Right kidney (tissue), 9 donors: ENCODE measurements at places on chromosomes 5 and 9.
A peak's percentile ranks its signal among the peaks of the same experiment; 100 is the strongest.

DNA sequence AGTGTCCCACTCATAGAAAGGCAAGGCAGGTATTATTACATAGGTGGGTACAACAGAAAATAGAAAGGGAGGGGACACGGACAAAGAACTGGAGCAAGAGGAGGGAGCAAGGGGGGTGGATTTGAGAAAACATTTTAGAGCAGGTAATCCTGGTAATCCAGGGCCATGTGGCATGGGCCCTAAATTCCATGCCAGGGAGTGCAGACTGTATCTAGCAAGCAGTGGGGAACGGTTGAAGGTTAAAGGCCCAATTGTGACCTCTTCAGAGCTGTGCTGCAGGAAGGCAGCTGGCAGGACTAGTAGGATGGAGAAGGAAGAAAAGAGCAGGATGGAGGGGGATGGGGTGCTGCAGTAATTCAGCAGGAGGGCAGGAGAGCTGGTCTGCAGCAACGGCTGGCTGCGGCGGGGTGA, 75.2 kb downstream of the PDE6A start:
- no peak for DNase-seq

GRCh38 chr5:170882345-170882744, 20.5 kb downstream of the RANBP17 start:
- no peak for DNase-seq

- no peak for DNase-seq
Observed at GRCh38 chr5:176762489-176762888, 47.9 kb upstream of the UNC5A start.

DNA sequence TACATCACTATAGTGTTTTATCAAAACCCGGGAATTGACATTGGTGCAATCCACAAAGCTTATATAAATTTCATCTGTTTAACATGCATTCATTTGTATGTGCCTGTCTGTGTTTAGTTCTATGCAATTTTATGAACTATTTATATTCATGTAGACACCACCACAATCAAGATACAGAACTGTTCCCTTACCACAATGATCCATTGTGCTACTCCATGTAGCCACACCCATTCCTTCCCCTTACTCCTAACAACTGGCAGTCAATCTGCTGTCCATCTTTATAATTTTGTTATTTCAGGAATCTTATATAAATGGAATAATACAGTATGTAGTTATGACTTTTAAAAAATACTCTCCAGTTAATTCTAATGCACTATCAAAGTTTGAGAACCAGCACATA, 389.5 kb downstream of the HTR1A start:
- DNase-seq: no peak

DNA sequence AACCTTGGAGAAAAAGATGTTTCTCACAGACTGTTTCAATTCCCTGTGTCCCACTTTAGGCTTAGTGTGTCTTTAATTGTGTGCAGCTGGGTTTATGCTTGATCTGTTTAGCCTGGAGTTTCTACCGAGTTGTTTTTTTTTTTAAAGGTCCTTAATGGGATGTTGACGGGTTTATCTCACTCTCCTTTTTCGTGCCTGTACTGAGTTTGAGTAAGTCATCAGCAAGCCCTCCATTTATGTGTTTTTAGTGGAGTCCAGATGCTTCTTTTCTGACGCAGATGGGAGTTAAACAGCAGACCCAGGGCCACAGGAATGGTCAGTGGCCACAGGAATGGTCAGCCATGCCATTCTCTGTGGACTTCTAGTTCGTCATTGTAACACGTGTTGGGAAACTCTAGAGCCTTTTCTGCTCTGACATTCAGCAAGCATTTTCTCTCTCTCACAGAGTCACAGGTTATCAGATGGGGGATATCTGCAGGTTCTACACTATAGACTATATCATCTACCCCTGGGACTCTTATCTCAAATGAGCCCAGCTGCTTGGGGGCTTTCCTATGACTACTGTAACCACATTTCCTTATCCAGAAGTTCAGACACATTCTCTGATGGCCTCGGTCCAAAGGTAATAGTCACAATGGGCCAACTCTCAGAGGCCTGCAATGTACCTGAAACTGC, 190.5 kb downstream of the TTLL11 start:
- DNase-seq: peak; percentile 7

DNA sequence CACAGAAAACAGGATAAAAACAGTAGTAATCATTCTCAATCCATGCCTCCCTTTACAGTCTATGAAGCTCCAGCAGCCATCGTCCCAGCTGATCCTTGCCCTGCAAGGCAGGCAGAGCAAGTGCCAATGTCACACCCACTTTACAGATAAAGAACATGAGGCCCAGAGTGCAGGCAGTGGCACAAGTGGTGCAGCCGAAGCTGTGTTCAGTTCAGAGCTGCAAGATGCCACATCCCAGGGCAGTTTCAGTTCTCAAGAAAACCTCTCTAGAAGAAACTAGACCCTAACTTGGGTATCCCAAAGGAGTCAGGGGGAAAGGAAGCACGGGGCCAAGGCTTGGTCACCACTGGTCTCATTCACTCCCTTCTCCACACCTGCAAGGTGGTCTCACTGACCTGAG, 34.6 kb upstream of the CPLX2 start:
- no peak for DNase-seq

GRCh38 chr5:24732184-24732583, 87.4 kb upstream of the CDH10 start:
- no peak for DNase-seq

- no peak for DNase-seq
Observed at GRCh38 chr9:135717410-135717809, 15.4 kb downstream of the KCNT1 start.

DNA sequence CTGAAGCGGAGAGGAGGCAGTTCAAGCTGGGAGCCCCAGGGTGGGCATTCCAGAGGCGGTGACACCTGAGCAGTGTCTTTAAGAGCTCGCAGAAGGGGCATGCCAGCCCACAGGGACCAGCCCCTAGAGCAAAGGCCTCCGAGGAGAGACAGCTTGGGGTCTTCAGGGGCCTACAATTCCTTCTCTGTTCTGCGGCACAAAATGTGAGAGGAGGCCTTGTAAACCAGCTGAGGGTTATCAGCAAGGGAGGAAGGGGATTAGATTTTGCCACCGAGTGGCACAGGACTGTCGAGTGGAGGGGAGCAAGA, 505 bp upstream of the SIGMAR1 start:
- no peak for DNase-seq

DNA sequence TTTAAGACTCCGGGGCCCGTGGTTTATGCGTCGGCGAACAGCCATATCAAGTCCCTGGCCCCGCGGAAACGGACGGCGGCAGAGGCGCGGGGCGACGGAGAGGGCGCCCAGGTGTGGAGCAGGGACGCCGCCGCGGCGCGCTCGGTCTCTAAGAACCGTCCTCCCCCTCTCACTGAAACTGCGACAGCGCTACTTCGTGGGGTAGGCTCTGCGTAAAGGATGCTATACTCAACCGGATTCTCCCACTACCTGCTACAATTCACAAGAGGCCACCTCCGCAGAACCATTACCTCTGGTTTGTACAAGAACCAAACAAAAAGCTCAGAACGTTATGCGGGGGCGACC, 404 bp downstream of the MRNIP start:
- no peak for DNase-seq

DNA sequence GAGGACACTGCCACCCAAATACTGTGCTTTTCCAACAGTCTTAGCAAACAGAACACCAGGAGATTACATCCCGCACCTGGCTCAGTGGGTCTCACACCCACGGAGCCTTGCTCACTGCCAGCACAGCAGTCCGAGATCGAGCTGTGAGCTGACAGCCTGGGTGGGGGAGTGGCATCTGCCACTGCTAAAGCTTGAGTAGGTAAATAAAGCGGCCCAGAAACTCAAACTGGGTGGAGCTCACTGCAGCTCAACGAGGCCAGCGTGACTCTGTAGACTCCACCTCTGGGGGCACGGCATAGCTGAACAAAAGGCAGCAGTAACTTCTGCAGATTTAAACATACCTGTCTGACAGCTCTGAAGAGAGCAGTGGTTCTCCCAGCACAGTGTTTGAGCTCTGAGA, 28.8 kb downstream of the EPB41L4A start:
- DNase-seq: no peak

DNA sequence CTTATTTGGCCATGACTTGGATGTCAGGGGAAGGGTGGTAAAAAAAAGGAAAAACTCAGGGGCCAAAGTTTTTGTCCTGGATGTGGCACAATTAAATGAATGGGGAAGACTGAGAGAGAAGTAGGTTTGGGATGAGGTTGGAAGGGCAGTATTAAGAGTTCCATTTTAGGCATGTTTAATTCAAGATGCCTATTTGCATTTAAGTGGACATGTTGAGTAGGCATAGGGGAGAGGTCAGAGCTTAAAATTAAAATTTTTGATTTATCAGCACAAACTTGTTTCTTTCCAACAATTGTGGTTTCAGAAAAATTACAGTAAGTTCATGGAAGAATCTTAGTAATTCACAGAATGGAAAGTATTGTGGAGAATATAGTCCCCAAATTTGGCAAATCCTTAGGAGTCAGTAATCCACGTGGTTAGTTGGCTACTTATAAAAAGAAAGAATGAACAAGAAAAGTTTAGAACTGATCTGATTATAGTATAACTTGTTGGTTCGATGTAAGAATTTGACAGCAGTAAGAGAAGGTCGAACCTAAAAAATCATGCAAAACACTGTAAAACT, 265.9 kb downstream of the SAXO1 start:
- DNase-seq: no peak

GRCh38 chr5:935510-936084, 42.9 kb downstream of the TRIP13 start:
- DNase-seq: no peak

GRCh38 chr9:133512253-133513213, 12.2 kb downstream of the MYMK start:
- no peak for DNase-seq

- no peak for DNase-seq
Observed at GRCh38 chr9:77807846-77808750, 160.0 kb upstream of the GNA14 start.

GRCh38 chr9:124133727-124134126, 122.2 kb downstream of the LHX2 start:
- DNase-seq: no peak

GRCh38 chr5:43073597-43074546, 33.8 kb upstream of the ANXA2R start:
- no peak for DNase-seq

- peak; percentile 83 for DNase-seq
Observed at GRCh38 chr5:1167728-1168709, 33.4 kb upstream of the SLC6A19 start.

DNA sequence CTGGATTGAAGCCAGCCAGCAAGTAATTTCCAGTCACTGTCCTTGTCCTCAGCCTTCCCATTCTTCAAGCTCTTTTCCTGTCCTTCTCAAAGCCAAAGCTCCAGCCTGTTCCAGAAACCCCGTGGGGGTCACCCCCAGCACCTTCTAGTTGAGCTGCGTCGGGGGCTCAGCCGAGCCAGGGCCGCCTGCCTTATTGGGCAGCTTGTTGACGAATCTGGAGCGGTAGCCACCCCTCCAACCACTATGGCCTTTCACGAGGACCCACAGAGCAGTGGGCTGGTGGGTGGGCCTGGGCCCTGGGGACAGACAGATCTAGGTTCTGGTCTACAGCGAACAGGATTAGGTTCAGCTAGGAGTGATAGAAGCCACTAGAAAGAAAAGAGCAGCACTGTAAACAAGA, 47.3 kb downstream of the TSPAN17 start:
- no peak for DNase-seq

- DNase-seq: no peak
Observed at GRCh38 chr9:121871431-121872025, 220.1 kb downstream of the DAB2IP start.

GRCh38 chr9:130428086-130428665, 16.6 kb upstream of the ASS1 start:
- no peak for DNase-seq

- no peak for DNase-seq
Observed at GRCh38 chr5:126143622-126144021, 279.6 kb upstream of the GRAMD2B start.

DNA sequence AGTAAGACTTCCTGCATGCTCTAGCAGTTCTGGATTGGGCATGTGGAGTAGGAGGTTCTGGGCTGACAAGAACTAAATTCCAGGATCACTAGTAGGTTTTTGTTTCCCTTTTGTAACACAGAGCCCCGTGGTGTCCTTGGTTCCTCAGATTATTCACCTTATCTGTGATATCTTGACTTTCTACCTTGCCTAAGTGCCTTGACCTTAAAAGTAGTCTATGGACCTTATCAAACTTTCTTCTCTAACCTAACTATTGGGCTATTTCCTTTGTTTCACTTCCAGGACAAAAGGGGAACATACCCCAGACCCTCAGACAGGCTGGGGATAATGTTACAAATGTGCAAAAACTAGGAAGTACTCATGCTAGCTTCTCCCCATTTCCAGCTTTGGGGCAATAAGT, 595.3 kb downstream of the PSAT1 start:
- DNase-seq: no peak

GRCh38 chr5:169299663-169300467, 1.1 kb downstream of the SLIT3 start:
- peak; percentile 74 for DNase-seq

DNA sequence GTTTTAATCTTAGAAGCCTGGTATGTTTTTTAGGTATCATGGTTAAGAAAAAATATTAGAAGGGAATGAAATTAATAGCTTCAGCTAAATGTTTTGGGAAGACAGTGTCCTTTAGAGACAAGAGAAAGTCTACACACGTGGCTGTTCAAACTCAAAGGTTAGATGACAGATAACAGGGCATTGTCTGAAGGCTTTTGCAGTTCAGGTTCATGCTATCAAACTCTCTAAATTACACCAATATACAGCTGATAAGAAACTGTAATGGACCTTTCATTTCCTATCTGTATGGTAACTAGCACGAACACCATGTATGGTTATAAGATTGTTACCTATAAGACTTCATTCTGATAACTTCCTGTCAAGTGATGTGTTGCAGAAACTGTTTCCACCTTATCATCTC, 240.6 kb upstream of the MEF2C start:
- DNase-seq: no peak

- DNase-seq: no peak
Observed at GRCh38 chr9:9912459-9912858, 700.3 kb downstream of the PTPRD start.

- no peak for DNase-seq
Observed at GRCh38 chr9:95061916-95062595, 255.5 kb downstream of the FANCC start.

DNA sequence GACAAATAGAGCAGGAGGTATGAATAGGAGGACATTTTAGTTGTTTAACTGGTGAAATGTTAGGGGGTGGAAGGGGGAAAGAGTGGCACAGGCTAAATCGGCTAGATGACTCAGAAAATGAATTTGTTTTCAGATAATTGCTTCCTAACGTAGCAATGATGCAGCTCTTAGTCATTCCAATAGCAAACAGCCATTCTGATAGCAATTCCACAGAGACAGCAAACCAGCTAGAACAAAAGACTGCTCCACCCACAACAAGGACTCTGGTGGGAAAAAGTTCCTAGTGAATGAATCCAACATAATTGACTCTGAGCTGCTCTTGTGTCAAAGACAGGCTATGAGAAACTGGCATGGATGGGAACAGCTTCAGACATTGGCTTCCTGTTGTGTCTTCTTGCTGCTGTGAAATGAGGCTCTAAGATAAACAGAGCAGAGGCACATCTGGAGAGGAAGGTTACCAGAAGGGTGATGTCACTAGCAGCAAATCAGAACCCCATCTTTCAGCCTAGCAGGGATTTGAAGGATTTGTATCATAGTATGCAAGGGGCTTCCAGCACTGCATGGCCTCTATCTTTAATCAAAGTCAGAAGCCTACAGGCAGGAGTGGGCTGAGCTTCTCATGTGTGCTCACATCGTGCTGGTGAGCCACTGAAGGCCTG, 28.1 kb upstream of the F2RL1 start:
- DNase-seq: no peak

- no peak for DNase-seq
Observed at GRCh38 chr9:3898461-3899218, 372.8 kb upstream of the RFX3 start.

- DNase-seq: no peak
Observed at GRCh38 chr5:143843461-143843860, 31.5 kb downstream of the HMHB1 start.
